ENCODE measurements at places on chromosomes 2 and 18. TPM values are rescaled to one million over a fixed set of nuclear protein-coding genes. Genes with fewer than 3 reads are reported as not detected.

DNA sequence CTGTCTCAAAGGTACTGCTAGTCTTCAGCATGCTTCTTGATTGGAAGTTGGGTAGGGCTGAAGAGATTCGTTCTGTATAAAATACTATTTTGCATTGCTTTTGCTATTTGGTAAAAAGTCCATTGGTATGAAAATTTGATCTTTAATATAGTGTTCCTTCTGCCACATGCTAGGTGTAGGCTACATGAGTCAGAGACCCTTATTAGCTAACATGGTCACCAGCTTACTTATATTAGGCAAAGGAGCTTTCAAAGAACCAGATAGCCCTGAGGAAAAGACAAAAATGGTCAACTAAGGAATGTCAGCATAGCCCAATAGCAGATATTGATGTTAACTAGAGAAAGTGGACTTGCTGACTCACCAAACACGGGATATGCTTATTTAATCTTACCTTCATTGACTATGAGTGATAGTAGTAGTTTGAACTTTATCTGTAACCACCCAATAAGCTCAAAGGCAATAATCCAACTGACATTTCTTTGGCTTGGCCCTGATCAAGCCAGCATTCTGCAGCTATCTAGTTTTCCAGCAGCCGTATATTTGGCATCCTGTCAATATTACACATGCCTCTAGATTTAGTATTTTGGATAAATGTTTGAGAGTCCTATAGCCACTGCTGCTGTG is 110.0 kb downstream of the TPGS2 start:
- no peak for DNase-seq

- no peak for DNase-seq
These were observed 65.6 kb downstream of the WDR7 start for GRCh38 chr18:56716692-56717146.

SIX2 gene
- total RNA-seq = 14.8 TPM

ALKAL2 gene
- total RNA-seq = not detected

DNA sequence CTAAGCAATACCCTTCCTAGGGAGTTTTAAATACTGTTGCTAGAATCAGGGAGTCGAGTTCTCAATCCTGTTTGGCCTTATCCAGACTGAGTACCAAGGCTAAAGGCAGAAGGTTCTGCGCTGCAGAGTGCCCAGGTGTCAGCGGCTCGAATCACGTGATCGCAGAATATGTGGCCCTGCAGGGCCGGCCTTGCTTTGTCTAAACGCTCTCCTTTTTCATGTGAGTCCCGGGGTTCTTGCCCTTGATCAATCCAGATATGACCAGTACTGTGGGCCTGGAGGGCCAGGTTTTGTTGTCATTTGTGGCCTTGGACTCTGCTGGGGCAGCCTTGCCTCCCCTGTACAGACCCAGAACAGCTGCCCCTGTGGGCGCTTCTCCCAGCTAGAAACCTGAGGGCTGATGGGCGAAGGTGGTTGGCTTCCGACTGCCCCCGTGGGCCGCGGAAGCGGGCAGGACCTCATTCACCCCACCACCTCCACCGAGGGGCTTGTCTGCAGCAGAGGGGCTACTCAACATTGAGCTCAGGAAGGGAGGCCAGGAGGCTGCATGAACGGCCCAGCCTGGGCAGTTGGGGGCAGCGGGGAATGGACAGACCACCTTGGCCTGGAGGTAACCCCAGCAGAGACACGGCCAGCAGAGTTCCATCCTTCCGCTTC is 225.0 kb downstream of the ALPK2 start:
- no peak for DNase-seq

DNA sequence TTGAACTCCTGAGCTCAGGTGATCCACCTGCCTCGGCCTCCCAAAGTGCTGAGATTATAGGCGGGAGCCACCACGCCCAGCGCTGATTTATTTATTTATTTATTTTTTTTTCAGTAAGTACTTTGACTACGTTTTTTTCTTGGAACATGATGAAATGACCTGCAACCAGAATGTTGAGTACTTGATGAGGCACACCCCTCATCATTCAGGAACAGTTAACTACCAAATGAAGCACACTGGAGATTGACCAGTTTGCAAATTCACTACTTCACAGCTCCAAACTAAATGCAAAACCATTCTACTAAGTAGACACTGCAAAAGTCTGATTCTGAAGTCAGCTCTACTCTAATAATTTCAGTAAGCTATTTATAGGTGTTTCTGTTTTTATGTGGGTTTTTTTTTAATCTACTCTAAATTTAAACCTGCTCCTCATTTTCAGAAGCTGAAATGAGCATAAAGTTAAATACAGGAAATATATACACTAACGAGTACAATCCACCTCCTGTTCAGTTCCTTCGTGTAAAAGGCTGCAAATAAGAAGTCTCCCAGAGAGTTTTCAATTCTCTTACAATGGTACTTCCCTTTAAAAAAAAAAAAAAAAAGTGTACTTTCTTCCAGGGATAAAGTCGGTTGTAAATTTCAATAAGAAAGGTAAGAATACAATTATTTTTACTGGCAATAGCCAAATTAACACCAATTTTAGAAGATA is 1.4 kb downstream of the GFPT1 start:
- no peak for DNase-seq

PPP3R1 gene
- 29.7 TPM for total RNA-seq

GRCh38 chr18:23573626-23574431 is 12.5 kb downstream of the NPC1 start:
- peak; percentile 94 for DNase-seq

- DNase-seq = peak; percentile 89
These were observed 65.3 kb downstream of the C1D start for GRCh38 chr2:67997528-67997900.

CRYBA2 gene
- total RNA-seq = not detected

DNA sequence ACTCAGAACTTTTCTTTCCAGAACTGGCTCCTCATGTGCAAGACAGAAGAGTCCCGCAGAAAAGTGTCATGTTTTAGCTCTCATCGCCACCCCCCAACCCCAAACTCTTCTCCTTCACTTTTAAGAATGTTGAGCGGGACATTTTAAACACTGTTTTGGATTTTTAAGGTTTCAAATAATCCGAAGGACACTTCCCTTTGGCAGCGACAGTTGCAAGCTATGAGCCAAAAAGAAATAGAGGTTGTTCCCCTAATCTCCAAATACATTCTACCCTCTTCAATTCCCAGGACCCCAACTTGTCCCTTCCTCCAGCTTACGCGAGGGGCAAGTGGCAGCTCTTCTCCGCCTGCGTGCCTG is 678 bp upstream of the UBE2E3 start:
- no peak for DNase-seq

HOXD8 gene
- total RNA-seq = 3.3 TPM

CCDC74B gene
- total RNA-seq = 5.4 TPM

CCNT2 gene
- 26.2 TPM for total RNA-seq

Measured in osteoblast (primary cell).